Left lung (tissue), 14 donors: ENCODE measurements at places on chromosomes 5 and 9. TPM values are rescaled to one million over a fixed set of nuclear protein-coding genes. Genes with fewer than 3 reads are reported as not detected.

- no peak for DNase-seq
Observed at GRCh38 chr5:146342519-146342881, 3.9 kb downstream of the POU4F3 start.

GRCh38 chr9:96777426-96777864, 442 bp downstream of the ZNF510 start:
- no peak for DNase-seq

GRCh38 chr5:55407059-55407684, 99.4 kb downstream of the MTREX start:
- no peak for DNase-seq

DNA sequence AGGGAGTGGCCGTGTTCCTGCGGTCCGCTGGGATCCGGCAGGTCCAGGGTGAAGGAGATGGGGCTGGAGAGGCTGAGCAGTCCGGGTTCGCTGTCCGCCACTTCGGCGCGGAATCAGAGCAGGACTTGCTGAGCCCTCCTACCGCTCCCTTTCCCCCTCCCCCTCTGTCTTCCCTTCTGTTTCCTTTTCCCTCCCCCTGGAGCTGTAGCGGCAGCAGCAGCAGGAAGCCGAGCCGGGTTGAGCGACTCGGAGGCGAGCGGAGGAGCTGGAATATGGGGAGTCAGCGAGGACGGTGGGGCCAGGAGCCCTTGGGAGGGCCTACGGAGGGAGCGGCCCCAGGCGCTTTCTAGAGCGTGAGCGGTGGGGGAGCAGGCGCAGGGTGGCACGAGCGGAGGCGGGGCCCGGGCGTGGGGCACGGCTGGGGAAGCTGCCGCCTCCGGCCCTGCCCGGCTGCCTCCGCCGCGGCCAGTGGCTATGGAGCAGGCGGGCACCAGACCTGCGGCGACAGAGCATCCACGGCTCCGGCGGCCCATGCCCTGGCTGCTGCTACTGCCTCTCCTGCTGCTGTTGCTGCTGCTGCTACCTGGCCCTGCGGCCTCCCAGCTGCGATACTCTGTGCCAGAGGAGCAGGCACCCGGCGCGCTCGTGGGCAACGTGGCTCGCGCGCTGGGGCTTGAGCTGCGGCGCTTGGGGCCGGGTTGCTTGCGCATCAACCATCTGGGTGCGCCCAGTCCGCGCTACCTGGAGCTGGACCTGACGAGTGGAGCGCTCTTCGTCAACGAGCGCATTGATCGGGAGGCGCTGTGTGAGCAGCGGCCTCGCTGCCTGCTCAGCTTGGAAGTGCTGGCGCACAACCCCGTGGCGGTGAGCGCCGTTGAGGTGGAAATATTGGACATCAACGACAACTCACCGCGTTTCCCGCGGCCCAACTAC, at the start of gene PCDHAC2:
Gene PCDHAC2 (plus strand): TSS at position 184 of the 933 bp plus-strand sequence. CDS start 291 bp downstream, at position 475.
- peak; percentile 71 for DNase-seq

GRCh38 chr5:56123531-56124243, 109.4 kb downstream of the ANKRD55 start:
- peak; percentile 46 for DNase-seq

GRCh38 chr9:21096172-21096900, 18.6 kb upstream of the IFNB1 start:
- no peak for DNase-seq

GRCh38 chr9:25453875-25454274, 224.4 kb downstream of the TUSC1 start:
- DNase-seq = no peak

DNA sequence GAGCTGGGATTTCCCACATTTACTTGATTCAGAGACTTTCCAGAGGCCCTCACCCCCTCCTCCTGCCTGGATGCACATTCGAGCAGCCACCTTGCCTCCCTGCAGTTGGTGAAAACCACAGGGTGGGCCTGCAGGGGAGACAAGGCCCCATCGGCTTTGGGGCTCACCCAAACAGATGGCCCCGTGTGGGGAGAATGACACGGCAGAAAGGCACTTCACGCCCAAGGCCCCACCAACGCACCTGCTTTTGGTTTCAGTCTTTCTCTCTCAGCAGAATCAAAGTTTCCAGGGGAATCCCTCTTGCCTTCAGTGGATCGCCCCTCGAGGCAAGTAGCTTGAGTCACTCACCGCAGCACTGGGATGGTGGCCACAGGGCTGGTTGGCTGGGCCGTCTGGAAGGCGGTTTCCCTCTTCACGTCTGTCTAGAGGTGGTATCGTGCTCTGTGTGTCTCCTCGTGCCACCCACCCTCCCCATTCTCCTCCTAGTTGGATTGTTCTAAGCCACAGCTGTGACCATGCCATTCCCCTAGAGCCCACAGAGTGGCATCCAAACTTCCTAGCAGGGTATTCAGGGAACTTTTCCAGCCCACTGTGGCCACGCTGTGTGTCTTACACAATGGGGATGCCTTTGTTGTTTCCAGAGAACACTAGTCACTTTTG, 31.8 kb downstream of the SEC61B start:
- DNase-seq = no peak

DNA sequence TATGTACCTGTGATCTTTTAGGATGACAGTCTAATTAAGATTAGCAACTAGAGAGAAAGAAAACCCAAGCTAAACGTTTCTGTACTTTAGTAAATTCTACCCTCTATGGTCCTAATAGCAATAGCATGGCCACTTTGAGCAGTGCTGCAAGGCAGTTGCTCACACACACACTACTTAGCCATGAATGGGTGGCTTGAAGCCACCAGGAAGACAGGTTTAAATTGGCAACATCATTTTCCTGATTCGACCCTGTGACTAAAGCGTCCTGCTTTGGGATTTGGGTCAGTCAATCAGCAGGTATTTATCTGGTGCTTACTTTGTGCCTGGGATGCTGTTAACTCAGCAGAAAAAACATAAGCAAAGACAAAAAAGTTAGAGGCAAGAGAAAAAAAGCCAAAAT, 150.6 kb downstream of the ARRDC3 start:
- DNase-seq = no peak

The TMEM232 gene
- polyA plus RNA-seq = 5.3 TPM

The NUTM2G gene
- 1.00 TPM for polyA plus RNA-seq

The MYMK gene
- not detected for polyA plus RNA-seq

The TAF1L gene
- polyA plus RNA-seq = 0.11 TPM

The NDUFS6 gene
- polyA plus RNA-seq = 35.8 TPM

The PIP5KL1 gene
- 7.9 TPM for polyA plus RNA-seq

The PGM5 gene
- polyA plus RNA-seq = 61.3 TPM

The SLCO4C1 gene
- polyA plus RNA-seq = 2.5 TPM

The LCN9 gene
- polyA plus RNA-seq = not detected
